ENCODE measurements at places on chromosomes 11 and 22.

DNA sequence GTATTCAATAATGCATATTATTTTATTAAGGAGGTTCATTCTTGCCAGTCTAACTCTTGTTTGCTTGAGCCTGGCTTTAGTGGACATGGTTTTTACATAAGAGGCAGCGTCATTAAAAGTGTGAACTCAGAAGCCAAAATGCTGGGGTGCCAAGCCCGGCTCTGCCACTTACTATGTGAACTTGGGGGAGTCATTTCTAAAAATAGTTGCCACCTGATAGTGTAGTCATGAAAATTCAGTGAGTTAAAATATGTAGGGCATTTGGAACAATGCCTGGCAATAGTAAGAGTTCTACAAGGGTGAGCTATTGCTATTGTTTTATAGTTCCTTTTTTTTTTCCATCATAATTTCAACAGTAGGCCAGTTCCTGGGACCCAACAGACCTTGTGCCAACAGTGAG is 49.9 kb downstream of the TENM4 start:
- DNase-seq: no peak

DNA sequence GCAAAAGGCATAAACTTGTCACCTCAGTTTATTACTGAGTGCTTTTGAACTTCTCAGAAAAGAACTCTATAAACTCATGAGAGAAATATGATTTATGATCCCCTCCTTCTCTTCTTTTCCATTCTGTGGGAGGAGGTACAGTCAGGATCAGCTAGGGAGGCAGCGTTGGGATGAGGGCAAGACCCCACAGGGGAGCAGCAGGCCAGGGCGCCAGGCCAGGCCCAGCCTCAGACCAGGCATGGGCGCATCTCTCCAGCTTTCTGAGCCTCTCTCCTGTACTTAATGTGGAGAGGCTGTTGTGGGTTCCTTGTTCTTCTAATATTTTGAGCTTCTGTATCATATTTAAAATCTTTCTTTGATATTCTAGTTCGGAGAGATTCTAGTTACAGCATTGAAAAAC is 71.7 kb downstream of the C22orf31 start:
- DNase-seq: no peak

- no peak for DNase-seq
Observed at GRCh38 chr11:14133381-14133780, 170.9 kb downstream of the SPON1 start.

GRCh38 chr11:74185695-74186094 is 14.6 kb downstream of the PPME1 start:
- DNase-seq: peak; percentile 36

GRCh38 chr11:44814881-44815592 is 88.3 kb downstream of the TSPAN18 start:
- DNase-seq: no peak

GRCh38 chr11:120511116-120511819 is at the start of gene GRIK4:
TSS of gene GRIK4 (plus strand) at chr11:120511748. CDS start at chr11:120660319, 148,571 bp downstream.
- DNase-seq: peak; percentile 11

- no peak for DNase-seq
Observed at GRCh38 chr11:86140334-86140990, 71.6 kb upstream of the PICALM start.

GRCh38 chr11:28739489-28740280 is 631.5 kb downstream of the METTL15 start:
- DNase-seq: no peak

GRCh38 chr11:133925756-133926155 is 31.0 kb downstream of the IGSF9B start:
- no peak for DNase-seq

GRCh38 chr11:79439410-79439885 is 1.4 kb downstream of the TENM4 start:
- DNase-seq: no peak

- no peak for DNase-seq
Observed at GRCh38 chr11:3030289-3031070, 26.7 kb downstream of the CARS1 start.

DNA sequence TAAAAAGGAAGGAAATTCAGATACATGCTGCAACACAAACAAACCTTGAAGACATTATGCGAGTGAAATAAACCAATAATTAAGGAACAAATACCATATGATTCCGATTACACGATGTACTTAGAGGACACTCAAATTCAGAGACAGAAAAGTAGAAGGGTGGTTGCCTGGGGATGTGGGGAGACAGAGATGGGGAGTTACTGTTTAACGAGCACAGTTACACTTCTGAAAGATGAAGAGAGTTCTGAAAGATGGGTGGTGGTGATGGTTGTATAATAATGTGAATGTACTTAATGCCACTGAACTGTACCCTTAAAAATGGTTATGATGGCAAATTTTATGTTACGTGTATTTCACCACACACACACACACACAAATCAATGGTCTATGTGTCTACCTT is 14.7 kb downstream of the ZBTB44 start:
- DNase-seq: no peak

DNA sequence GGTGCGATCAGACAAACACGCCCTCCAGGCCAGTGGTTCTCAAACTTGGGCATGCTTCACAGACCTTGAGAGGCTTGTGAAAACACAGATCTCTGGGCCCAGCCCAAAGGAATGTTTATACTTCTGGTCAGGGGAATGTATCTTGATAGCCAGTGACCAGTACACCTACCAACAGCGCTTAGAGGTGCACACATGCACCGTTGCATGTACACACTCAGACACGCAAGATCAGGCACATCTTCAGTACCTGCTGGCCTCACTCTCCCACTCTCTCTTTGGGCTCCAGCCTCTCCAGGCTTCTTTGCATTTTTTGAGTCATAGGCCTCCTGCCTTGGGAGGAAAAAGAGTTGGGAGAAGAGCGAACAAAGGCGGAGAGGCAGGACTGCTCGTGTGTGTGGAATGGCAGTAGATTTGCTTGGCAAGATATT is 11.7 kb upstream of the FXYD6 start:
- no peak for DNase-seq

- no peak for DNase-seq
Observed at GRCh38 chr11:102489186-102490145, 36.9 kb upstream of the TMEM123 start.

DNA sequence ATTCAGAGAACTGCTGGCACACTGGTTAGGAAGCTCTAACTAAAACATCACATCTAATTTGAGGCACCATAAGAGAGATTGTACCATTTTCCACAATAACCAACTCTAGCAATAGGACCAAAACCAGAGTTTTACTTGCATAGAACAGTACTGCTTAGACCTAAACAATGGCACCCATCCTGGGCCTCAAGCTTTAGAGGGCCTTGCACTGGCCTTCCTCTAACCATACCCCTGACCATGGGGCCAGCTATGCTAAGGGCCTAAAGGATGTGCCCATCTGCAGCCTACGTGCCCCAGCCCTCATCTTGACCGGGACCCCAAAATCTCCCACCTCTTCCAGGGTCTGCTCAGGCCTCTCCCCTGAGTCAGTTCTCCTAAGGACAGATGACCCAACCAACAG is 74.4 kb upstream of the ARHGAP32 start:
- DNase-seq: no peak

GRCh38 chr11:44315947-44316658 is 6.2 kb upstream of the ALX4 start:
- no peak for DNase-seq

- DNase-seq: no peak
Observed at GRCh38 chr11:102117472-102118113, 7.3 kb downstream of the YAP1 start.

DNA sequence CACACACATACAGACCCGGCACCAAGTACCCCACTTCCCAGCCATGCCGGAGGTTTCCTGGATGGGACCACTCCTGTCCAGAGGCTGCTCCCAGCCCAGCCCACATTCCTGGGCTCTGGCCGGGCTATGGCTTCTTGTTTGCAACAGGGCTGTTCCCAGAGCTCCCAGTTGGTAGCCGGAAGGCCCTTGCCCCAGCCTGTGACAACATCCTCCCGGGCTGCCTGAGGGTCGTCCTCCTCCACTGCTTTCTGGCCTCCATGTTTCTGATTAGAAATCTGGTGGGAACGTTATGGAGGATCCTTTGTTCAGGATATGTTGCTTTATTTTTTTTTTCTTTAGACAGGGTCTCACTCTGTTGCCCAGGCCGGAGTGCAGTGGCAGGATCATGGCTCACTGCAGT is 952 bp upstream of the CYP2D6 start:
- DNase-seq: no peak

DNA sequence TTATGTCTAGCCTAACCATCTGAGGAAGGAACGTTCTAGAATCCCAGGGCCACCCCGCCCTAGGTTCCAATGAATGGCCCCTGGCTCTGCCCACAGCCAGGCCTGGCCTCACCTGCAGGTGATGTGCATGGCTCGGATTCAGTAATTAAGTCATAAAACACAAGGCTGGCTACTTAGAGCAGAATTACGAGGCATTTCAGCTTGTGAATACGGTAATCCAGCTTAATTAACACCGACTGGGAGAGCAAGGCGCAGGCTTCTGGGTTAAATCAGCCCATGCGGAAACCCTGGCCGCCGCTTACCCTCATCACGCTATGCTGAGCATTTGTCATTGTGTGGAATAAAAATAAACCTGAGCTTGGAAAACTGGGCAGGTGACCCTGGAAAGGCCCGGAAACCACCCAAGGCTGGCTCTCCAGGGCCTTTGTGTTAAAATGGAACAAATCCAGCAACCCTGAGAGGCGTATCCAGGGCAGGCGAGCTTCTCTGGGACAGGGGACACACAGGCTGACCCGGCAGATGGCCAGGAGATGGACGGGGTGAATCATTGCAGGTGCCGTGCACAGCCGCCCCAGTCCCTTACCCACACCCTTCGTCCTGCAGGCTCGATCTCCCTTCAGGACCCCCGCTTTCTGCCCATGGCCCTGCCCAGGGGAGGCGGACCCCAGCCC is 220.2 kb downstream of the CTTN start:
- no peak for DNase-seq

- no peak for DNase-seq
Observed at GRCh38 chr11:31805629-31806185, 5.4 kb downstream of the PAX6 start.

DNA sequence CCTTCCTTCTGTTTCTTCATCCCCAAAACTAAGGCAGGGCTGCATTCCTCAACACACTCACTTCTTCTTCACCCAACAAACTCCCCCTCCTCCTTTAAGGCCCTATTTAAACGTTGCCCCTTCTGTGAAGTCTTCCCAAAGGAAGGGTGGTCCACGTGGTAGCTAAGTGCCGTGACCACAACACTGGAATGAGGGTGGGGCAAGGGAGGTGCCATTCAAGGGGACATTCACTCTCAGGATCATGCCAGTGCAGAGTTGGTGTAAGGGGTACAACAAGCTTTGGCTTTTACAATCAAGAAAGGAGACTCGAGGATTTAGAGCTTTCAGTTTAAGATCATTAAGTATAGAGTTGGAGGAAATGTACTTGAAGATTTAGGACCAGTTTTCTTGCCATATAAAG is 8.0 kb upstream of the MS4A10 start:
- DNase-seq: no peak

GRCh38 chr11:76824083-76824939 is 36.4 kb upstream of the ACER3 start:
- no peak for DNase-seq

DNA sequence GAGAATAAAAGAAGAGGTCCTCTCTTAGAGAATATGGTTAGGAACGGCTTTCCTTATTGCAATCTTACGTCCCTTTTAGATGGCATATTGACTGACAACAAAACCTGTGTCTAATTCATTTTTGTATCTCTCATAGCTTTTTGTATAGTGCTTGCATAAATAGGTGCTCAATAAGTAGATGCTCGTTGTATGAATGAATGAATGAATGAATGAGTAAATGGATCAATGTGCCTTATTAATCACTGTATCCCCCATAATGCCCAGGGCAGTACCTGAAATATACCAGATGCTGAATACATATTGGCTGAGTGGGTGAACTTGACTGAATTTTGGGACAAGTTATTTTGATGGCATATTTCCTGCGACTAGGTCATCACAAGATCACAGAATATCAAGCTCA is 97.9 kb downstream of the SERGEF start:
- no peak for DNase-seq

DNA sequence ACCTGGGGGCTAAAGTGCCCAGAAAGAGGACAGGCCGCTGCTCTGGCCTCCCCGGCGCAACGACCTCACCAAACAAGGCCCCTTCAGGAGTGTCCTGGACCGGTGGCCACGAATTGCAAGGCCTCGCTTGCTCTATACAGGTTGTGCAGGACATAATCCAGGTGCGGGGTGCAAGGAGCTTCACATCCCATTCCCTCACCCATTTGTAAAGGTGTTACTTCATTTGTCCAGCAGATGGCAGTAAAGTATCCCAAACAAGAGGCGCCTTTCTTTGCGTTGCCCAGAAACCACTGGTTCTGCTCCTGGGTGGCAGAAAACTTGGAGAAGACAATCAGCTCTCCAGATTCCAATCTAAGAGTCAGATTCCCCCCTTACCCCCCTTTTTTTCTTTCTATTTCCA is 35.9 kb upstream of the PRDM11 start:
- DNase-seq: peak; percentile 27

- DNase-seq: no peak
Observed at GRCh38 chr11:45094958-45095690, 51.3 kb upstream of the PRDM11 start.
